ENCODE measurements at places on chromosomes 16 and 17. TPM values are rescaled to one million over a fixed set of nuclear protein-coding genes. Genes with fewer than 3 reads are reported as not detected.

REXO5 gene
- total RNA-seq = 7.9 TPM

DNA sequence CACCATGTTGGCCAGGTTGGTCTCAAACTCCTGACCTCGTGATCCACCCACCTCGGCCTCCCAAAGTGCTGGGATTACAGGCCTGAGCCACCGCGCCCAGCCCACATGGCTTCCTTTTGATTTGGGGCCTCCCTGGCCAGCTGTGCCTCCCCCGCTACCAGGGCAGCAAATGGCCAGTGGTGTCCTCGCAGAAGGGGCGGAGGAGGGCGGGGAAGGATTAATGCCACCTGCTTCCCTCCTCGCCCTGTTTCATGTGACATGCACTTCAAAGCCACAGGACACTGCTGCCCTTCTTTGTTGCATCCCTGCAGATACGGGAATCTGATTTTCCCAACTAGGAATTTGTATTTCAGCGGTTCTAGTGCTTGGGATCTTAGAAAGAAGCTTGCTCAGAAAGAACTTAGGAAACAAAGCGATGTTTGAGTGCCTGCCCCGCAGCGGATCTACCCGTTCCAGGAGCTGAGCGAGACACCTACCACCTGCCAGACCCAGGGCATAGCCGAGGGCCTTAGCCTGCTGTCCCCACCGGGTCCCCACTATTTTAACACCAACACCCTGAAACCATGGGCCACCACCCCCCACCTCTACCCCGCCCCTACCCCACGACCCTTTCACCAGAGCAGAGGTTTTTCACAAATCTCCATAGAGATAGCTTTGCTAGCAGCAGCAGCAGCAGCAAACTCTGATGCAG, 37.7 kb upstream of the CCDC182 start:
- H3K4me1 ChIP-seq = peaks cover 8% of the 10 kb centered on the region
- H3K4me3 ChIP-seq = no peak overlapping the region
- DNase-seq = no peak

DNA sequence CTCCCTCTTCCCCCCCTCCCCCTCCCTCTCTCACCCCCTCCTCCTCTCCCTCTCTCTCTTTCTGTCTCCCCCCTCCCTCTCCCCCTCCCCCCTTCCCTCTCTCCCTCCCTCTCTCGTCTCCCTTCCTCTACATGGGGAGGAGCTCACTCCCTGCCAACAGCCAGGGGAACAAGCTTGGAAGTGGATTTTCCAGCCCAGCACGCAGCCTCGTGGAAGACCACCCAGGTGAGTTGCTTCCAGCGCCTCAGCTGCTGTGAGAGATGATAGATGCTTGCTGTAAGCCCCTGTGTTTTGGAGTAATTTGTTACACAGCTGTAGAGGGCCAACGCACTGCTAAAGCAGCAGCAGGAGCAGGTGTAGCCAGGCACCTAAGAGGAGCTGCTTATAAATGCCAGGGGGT, 20.8 kb downstream of the ACTG1 start:
- no peaks in the 10 kb centered on the region for H3K36me3 ChIP-seq
- no peaks in the 10 kb centered on the region for H3K4me1 ChIP-seq
- no peak overlapping the region for H3K27ac ChIP-seq
- H3K27me3 ChIP-seq = no peaks in the 10 kb centered on the region
- no peak overlapping the region for H3K4me3 ChIP-seq

UBALD2 gene
- total RNA-seq = 133 TPM

TNK1 gene
- total RNA-seq = 5.8 TPM

EMP2 gene
- not detected for total RNA-seq

DNA sequence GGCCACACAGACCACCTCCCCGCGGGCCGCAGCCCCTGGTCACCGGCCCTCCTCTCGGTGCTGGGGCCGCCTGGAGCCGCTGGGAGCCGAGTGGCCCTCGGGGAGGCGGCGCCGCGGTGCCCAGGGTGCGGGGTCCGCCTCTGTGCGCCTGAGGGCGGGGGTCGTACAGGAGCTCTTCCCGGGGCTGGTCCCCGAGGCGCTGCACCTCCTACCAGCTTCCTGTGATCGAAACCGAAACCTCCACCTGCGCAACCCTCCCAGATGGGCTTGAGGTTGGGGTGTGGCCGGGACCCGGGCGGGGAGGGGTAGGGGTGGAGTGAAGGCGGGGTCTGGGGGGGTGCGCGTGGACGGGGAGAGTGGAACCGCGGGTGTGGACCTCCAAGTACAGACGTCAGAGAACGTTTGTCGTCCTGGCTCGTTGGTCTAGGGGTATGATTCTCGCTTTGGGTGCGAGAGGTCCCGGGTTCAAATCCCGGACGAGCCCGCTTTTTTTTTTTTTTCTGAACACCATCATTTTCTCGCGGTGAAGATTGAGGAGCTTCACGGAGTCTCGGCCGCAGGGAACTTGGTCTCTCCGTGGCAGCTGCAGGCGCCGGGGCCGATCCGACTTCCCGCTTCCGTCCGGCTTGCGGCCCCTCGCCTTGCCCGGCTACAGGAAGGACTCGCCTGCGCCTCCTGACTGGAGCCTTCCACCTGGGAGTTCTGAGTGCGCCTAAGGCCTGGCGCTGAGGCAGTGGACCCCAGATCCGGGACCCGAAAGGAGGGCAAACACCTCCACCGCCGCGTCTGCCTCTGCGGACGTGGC, 23.9 kb downstream of the ZNF213 start:
- peak overlapping the region; percentile 87 for H3K4me3 ChIP-seq
- peaks cover 24% of the 10 kb centered on the region for H3K4me1 ChIP-seq
- H3K27ac ChIP-seq = peak overlapping the region; percentile 82
- no peaks in the 10 kb centered on the region for H3K27me3 ChIP-seq
- peak; percentile 92 for DNase-seq

GRCh38 chr16:85897382-85897781, 1.6 kb upstream of the IRF8 start:
- peaks cover 3% of the 10 kb centered on the region for H3K27me3 ChIP-seq
- H3K36me3 ChIP-seq = no peaks in the 10 kb centered on the region
- H3K4me3 ChIP-seq = no peak overlapping the region
- DNase-seq = no peak
- no peak overlapping the region for H3K27ac ChIP-seq

DNA sequence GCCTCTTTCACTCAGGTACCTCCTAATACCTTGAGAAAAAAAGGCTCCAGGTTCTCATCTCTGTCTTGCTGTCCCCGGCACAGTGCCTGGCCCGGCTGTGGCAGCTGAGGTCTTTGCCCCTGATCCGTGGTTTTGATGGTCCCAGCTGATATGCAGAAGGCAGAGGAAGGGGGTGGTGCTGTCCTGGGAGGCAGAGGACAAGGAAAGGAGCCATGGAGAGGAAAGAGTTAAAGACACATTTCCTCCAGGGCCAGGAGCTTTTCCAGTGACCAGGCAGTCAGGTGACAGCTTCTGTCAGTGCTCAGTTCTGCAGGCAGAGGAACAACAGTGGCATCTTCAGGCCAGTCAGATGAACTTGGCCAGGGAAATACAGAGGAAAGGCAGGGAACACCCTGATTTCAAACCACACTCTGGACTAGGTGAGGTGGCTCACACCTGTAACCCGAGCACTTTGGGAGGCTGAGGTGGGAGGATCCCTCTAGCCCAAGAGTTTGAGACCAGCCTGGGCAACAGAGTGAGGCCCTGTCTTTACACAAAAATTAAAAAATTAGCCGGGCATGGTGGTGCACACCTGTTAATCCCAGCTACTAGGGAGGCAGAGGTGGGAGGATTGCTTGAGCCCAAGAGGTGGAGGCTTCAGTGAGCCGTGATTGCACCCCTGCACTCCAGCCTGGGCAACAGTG, 3.3 kb upstream of the COG1 start:
- no peak overlapping the region for H3K4me3 ChIP-seq
- H3K27me3 ChIP-seq = no peaks in the 10 kb centered on the region
- no peak overlapping the region for H3K27ac ChIP-seq
- H3K4me1 ChIP-seq = peaks cover 16% of the 10 kb centered on the region

- H3K36me3 ChIP-seq = no peaks in the 10 kb centered on the region
- H3K4me1 ChIP-seq = peaks cover 9% of the 10 kb centered on the region
- no peaks in the 10 kb centered on the region for H3K27me3 ChIP-seq
- H3K4me3 ChIP-seq = no peak overlapping the region
- H3K27ac ChIP-seq = no peak overlapping the region
These were observed 86.8 kb downstream of the USP32 start for GRCh38 chr17:60305141-60305540.

CCL14 gene
- total RNA-seq = not detected

DNA sequence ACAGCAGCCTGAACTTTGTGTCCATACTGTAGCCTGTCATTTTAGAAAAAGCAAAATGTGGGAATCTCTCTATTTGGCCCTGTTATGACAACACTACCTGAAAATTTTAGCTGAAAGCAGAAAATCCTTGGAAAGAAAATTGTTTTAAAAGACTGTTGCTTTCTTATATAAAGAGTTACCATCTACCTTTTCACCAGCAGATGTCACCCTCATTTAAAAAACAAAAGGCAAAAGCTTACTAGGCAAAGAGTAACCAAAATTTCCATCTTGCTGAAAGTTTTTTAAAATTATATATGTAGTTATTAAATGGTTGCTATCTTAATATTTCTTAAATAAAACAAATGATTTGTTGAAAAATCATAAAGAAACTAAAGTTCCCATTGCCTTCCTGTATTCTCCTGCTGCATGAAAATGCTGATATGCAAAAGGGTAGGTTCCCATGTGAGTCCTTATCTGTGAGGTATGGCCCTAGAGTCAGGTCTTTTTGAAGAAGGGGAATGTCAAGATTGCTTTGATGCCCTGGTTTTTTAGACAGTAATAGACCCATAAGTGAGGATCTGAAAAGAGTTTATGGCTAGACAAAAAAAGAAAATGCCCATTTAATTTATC, 61.0 kb downstream of the TNRC6C start:
- no peaks in the 10 kb centered on the region for H3K27me3 ChIP-seq
- H3K4me1 ChIP-seq = peaks cover 17% of the 10 kb centered on the region
- peak overlapping the region; percentile 19 for H3K27ac ChIP-seq
- peak; percentile 22 for DNase-seq

GRCh38 chr16:90081606-90081970, 4.5 kb upstream of the PRDM7 start:
- no peak overlapping the region for H3K4me3 ChIP-seq
- no peak overlapping the region for H3K27ac ChIP-seq
- H3K27me3 ChIP-seq = no peaks in the 10 kb centered on the region
- H3K4me1 ChIP-seq = peaks cover 5% of the 10 kb centered on the region
- H3K36me3 ChIP-seq = no peaks in the 10 kb centered on the region

DNA sequence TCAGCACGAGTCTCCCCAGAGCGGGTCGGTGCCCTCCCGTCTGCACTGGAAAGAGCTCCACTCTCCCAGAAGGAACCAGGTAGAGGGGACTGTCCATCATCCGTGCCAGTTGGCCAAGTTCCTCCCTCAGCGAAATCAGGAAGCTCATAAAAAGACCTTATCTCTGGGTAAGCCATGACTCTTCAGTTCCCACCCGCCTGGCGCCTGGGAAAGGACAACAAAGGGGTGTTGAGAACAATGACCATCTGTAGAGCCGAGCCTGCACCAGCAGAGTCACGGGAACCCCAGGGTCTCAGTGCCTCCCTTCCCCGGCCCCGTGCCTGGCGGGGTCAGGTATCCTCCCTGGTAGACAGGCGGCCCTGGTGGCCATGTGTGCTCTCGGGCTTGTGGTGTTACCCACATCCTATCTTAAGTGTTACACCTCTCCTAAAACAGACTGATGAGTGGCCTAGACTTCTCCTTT, 190.7 kb downstream of the AXIN2 start:
- no peak for DNase-seq
- no peak overlapping the region for H3K27ac ChIP-seq
- H3K4me3 ChIP-seq = no peak overlapping the region

DNA sequence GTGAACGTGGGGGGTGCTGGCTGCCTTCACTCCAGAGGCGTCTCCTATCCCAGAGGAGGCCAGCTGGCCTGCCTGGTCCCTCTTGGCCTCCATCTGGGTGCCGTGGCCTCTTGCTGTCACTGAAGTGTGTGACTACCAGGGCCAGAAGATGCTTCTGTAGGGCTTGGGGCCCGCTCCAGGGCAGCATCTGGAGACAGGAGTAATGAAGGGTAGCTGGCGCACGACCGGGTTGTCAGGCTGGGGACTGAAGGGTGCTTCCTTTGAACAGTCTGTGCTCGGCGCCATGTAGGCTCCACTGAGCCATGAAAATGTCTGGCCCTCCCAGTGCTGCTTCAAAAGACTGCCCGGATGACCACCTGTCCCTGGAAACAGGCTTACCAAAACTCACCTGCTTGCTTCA, 31.3 kb downstream of the ASIC2 start:
- H3K4me1 ChIP-seq = no peaks in the 10 kb centered on the region
- no peak overlapping the region for H3K4me3 ChIP-seq
- H3K27ac ChIP-seq = no peak overlapping the region
- DNase-seq = no peak
- no peaks in the 10 kb centered on the region for H3K36me3 ChIP-seq
- H3K27me3 ChIP-seq = no peaks in the 10 kb centered on the region

DNA sequence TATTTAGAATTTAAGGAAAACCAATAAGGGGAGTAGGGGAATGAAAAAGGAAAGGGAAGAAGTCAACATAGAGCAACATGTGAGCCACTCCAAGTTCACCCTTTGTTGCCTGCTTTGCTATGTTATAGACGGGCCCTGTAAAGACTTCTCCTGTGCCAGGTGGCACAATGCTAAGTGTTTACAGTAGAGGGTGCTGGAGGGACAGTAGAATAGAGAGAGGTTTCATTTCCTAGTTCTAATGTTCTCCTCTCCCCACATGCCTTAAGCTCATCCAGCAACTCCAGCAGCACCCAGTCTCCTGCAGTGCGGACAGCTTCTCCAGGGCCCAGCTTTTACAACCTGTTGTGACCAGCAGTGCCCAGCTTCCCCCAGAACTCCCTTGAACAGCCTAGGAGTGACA, 468.0 kb downstream of the HS3ST3B1 start:
- H3K4me3 ChIP-seq = no peak overlapping the region
- no peaks in the 10 kb centered on the region for H3K4me1 ChIP-seq
- no peak for DNase-seq
- H3K27me3 ChIP-seq = no peaks in the 10 kb centered on the region
- H3K27ac ChIP-seq = no peak overlapping the region

- no peak overlapping the region for H3K4me3 ChIP-seq
- no peaks in the 10 kb centered on the region for H3K36me3 ChIP-seq
- H3K4me1 ChIP-seq = no peaks in the 10 kb centered on the region
- DNase-seq = no peak
These were observed 158.1 kb upstream of the CIBAR2 start for GRCh38 chr16:85270374-85270773.

GRCh38 chr17:4433515-4434031, at the start of gene SPNS3:
SPNS3 (plus strand) TSS chr17:4433940; CDS start chr17:4433968, 28 bp downstream.
- H3K36me3 ChIP-seq = no peaks in the 10 kb centered on the region
- peaks cover 17% of the 10 kb centered on the region for H3K4me1 ChIP-seq

PRR11 gene
- total RNA-seq = 36.3 TPM

MYH2 gene
- not detected for total RNA-seq

GRCh38 chr17:2410951-2411350, 10.1 kb upstream of the MNT start:
- no peak overlapping the region for H3K27ac ChIP-seq
- no peaks in the 10 kb centered on the region for H3K4me1 ChIP-seq
- DNase-seq = no peak
- no peaks in the 10 kb centered on the region for H3K27me3 ChIP-seq
- H3K4me3 ChIP-seq = no peak overlapping the region

DNA sequence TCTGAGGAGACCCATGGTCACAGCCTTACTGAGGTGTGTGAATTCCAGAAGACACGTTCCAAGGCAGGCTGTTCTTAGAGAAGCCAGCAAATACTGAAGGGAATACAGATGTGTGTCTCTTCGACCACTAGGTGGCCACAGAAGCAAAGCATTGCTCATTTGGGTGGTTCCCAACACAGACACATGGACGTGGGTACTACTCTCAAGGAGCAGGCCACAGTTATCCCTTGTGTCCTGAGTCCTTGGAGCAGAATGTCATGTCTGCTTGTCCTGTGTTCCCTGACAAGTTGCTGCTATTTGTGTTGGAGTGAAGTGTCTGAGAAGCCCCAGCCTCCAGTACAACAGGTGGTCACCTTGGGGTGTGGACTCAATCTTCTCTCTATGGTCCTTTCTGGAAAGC, 30.3 kb downstream of the HMOX2 start:
- H3K27me3 ChIP-seq = no peaks in the 10 kb centered on the region
- H3K36me3 ChIP-seq = peaks cover 45% of the 10 kb centered on the region
- H3K4me3 ChIP-seq = peak overlapping the region; percentile 65

ACE gene
- total RNA-seq = 4.7 TPM

CES3 gene
- 0.24 TPM for total RNA-seq

All from CD8-positive, alpha-beta memory T cell (primary cell).